A549 (cell line): ENCODE measurements at places on chromosomes 2 and 18.

DNA sequence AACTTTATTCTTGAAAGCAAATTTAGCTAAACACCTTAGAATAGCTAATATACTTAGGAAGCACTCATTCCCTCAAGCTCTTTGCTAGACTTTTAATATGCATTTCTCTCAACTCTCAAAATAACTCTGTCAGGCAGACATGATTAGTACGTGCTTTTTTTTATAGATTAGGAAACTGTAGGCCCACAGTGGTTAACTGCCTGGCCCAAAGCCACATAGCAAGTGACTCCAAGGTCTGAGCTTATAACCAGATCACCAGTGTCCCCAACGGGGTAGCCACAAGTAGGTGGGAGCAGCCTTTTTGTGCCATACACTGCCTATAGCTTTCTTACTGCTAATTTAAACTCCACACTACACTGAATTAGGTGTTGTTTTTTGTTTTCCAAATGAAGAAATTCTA lies 576.8 kb downstream of the METTL4 start:
- DNase-seq: no peak

DNA sequence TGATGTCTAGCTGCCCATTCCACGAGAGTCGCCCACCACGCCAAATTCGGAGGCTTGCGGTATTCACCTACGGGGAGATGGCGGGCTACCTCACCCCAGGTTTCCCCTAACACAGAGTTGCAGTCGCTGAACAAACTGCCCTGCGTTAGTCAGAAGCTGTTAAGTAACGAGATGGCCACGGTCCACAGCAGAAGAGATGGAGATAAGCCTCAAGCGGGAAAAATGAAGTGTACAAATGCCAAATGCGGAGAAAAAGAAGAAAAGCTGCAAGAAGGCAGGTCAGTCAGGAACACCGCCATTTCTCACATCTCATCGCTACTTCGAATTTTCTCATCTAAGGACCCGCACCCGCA lies 425 bp downstream of the ASB3 start:
- DNase-seq: peak; percentile 27

DNA sequence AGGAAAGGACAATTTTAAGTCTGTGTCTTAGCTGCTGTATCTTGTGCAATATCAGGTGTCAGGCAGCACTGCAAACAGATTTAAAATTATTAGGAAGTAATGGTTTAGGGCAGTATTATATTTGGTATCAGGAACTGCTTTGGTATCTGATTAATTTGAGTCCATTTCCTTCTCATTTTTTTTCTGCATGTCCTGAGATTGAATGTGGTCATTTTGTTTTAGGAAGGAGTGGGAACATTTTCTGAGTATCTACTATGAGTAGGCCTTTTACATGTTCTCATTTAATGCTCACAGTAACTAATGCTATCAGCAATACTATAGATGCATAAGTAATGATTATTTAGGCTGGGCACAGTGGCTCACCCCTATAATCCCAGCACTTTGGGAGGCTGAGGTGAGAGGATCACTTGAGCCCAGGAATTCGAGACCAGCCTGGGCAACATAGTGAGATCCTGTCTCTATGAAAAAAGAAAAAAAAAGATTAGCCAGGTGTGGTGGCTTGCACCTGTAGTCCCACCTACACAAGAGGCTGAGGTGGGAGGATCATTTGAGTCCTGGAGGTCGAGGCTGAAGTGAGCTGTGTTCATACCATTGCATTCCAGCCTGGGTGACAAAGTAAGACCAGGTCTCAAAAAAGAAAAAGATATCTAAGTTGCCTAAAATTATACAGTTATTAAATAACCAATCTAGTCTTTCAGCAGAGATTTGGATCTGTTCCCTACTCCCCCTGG lies 4.7 kb downstream of the FMNL2 start:
- DNase-seq: no peak

GRCh38 chr2:235383272-235383843 lies 110.5 kb upstream of the AGAP1 start:
- no peak for DNase-seq

DNA sequence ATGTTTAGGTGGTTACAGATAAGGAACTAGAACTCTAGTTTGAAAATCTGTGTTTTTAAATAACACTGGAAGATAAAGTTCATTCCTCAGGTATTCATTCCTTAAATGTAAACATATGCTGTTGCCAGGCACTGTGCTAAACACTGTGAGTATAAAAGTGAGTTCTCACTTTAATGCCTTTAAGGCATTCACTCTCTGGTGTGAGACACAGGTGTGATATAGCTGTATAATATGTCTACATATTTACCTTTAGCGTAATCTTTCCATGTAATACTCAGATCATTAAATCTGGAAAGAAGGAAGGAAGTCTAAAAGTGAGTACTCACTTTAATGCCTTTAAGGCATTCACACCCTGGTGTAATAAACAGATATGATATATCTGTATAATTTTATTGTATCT lies 472.6 kb downstream of the PARD3B start:
- DNase-seq: no peak

- DNase-seq: no peak
These were observed 1.7 kb upstream of the PPP4R1 start for GRCh38 chr18:9616049-9616448.

GRCh38 chr2:12602661-12603060 lies 114.1 kb upstream of the TRIB2 start:
- no peak for DNase-seq

GRCh38 chr18:58241877-58242276 lies 197.9 kb downstream of the NEDD4L start:
- DNase-seq: no peak

GRCh38 chr2:36912695-36913094 lies 53.6 kb downstream of the STRN start:
- no peak for DNase-seq

DNA sequence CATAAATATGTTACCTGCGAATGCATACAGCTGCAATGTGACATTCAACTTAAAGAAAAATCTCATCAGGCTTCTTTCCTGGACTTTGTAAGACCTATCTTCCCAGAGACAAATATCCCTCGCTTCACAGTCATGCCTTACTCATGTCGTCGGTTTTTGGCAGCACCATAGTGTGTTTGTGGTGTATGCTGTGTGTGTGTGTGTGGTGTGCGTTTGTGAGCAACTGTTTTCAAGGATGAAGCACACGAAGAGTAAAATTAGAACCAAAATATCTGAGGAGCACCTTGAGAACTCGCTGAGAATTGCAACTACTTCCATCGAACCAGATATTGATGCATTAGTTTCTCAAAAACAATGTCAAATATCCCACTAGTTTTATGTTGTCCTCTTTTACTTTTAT lies 56.9 kb downstream of the ASB1 start:
- no peak for DNase-seq

DNA sequence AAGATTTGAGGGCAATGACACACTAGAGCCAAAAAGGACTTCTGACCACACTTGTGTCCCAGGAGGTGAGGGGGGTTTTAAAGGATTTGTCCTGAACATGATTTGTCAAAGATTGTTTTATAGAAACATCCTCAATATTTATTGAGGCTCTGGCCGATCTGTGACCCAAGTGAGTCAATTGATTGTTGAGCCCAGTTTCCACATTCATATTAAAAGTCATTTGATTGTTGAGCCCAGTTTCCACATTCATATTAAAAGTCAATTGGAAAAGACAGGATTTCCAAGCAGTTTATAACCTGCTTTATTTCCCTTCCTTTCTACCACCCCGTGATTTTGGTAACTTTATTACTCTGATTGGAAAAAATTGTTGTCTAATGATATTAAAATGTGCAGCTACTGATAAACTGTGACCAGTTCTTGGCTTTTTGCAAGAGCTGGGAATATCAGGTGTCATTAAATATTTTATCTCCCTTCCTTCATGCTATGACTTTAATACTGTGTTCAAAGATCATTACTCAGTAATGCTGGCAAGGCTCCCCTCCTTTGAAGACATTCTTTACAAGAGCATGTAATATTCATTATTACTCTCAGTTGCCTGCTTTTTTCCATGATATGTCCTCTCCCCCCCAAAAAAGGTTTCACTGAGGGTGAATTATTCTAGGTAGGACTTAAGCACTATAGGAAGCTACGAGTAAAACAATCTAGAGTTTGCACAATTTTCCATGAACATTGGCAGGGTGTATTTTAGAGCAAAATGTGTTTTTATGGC lies 75.3 kb downstream of the HRH4 start:
- no peak for DNase-seq

DNA sequence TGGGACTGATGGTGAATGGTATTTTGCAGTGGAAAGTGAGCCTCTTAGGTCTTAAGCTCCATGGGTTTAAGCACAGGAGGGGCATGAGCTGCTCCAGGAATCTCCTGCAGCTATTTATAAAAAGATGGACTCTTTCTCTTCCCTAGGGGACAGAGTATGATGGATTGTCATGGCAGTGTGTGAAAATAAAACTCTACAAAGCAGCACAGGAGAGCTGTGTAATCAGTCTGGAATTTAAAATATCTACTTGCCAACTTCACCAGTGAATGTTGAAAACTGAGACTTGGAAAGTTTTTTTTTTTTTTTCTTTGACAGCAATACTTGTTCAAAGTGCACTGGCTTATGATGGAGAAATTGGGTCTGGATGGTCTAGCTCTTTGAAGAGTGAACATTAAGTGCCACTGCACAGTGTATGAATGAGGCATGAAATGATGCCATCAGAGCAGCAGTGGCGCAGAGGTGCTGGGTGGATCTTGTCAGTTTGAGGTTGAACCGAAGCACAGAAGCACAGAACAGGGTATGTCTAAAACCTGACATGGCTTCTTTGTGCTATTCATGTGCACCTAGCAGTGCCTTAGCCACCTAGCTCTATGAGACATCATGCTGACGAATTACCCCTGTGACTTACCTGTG lies 245.4 kb downstream of the PTPRM start:
- DNase-seq: peak; percentile 53

DNA sequence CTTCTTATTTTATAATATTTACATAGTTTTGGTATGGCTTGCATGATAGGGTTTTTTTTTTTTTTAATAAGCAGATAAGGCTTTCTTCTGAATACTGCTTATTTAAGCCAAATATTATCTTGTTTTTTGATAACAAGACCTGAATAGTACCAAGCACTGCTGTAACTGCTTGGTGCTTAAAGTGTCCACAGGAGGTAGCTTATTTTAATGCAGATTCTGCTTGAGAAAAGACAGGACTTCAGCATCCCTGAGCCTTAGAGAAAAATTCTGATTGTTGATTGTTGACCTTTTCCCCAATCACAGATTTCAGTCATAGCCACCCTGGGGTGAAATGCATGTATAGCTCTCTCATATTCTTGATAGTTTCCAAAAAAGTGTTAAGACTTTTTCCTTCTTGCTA lies 336.4 kb downstream of the CTNNA2 start:
- DNase-seq: no peak

- DNase-seq: no peak
These were observed 33.0 kb downstream of the CYRIA start for GRCh38 chr2:16632598-16632997.

DNA sequence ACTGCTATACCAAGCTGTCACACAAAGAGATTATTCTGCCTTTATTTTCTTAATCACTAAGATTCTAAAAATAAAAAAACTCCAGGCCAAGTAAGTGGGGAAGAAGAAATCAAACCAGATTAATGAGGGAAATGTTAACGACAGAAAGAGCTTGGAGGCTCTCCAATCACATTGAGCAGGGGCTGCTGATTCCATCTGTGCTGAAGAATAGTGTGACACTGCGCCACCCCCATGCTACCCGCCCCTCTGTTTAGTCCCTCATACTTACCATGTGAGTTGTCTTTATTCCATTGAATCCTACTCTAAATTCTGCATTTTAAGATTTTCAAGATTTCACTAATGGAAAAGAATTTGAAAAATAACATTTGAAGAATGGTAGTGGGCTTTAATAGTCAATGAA lies 998.0 kb upstream of the CDH2 start:
- DNase-seq: no peak

DNA sequence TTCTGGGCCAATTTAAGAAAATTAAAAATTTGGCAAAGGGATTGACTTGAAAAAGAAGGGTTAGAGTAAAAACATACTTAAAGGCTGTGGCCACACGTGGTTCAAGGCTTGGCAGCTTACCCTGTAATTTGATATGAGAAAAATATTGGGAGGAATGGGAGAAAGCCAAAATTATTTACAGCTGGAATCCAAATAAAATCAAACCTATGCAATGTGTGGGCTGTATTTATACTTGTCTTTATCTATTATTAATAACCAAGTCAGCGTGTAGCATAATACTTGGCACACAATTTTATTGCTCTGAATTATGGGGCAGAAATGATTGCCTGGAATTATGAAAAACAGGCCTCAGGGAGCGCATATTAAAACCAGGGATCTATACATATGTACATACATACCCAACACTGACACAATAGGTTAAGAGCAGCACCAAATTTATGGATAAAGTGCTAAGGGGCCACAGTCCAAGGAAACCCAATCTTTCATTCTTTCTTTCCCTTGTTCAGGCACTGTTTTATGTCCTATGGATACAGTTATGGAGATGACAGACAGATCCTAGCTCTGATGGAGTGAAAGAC lies 35.6 kb downstream of the FAM124B start:
- DNase-seq: no peak

- peak; percentile 83 for DNase-seq
These were observed 56.6 kb upstream of the CYP26B1 start for GRCh38 chr2:72204156-72204785.

DNA sequence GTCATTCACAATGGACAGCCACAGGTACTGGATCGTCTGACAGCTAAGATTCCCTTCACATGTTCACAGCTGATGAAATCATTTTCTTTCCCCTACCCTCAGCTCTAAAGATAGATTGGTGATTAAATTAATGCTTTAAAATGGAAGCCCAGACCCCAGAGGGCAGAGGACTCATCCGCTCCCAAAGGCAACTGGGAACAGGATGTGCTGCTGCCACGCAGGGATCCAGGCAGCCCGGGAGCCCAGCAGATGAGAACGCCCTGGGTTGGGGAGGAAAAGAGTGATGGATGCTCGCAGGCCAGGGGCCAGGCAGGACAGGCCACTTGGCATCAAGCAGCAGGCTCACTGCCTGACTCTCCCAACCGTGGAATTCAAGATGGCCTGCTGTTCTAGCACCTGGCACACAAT lies 41.3 kb downstream of the HDHD2 start:
- no peak for DNase-seq

- no peak for DNase-seq
These were observed 67.3 kb upstream of the CSRNP3 start for GRCh38 chr2:165402162-165402561.

- no peak for DNase-seq
These were observed 27.4 kb downstream of the SMYD1 start for GRCh38 chr2:88095022-88095421.

GRCh38 chr2:67574230-67574629 lies 177.1 kb downstream of the ETAA1 start:
- DNase-seq: peak; percentile 8

- no peak for DNase-seq
These were observed 238.5 kb downstream of the WDR7 start for GRCh38 chr18:56889621-56890020.

GRCh38 chr18:51162617-51163016 lies 34.9 kb downstream of the MEX3C start:
- DNase-seq: no peak

DNA sequence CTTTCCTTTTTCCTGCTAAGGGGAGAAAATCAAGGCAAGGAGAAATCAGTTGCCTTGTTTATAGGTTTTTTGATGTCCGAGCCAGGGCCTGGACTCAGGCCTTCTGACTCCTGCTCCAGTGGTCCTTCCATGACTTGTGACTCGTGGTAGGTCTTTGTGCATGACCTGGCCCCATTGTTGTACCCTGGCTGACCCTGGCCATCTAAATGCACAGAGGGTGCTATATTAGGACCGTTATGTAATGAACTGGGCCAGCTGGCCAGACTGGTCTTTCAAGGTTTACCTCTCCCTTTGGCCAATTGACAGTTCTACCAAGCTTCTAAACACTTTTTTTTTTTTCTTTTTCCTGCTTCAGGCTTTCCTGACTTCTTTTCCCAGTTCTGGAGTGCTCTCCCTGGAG lies 81.1 kb downstream of the SETBP1 start:
- no peak for DNase-seq
